ENCODE measurements at places on chromosomes 5 and 9. TPM values are rescaled to one million over a fixed set of nuclear protein-coding genes. Genes with fewer than 3 reads are reported as not detected.
A peak's percentile ranks its signal among the peaks of the same experiment; 100 is the strongest.

Gene MRPL50
- total RNA-seq: 13.2 TPM

Gene GCNT4
- 2.4 TPM for total RNA-seq

Gene ZNF462
- total RNA-seq: 0.40 TPM

Gene LIX1
- not detected for total RNA-seq

Gene ARHGEF37
- 2.0 TPM for total RNA-seq

- no peak for DNase-seq
Observed at GRCh38 chr5:143055596-143056338, 285.6 kb downstream of the ARHGAP26 start.

- no peak for DNase-seq
Observed at GRCh38 chr5:66788556-66788955, 192.4 kb downstream of the MAST4 start.

DNA sequence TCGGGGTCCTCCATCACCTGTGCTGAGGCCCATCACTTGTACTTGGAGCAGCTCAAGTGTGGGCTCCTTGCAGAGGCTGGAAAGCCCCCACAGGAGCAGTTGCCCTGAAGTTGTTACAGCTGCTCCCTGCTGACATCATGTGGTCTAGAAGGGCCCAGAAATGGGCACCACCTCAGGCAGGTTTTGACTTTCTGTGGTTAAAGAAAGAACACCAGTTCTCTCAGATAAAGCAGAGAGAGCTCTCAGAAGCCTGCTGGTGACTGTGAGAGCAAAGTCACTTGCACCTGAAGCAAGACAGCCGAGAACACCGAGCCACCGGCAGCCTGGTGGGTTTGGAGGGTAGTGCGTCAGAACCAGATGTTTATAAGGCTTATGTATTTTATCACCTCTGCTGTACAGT lies 70.4 kb downstream of the MVB12B start:
- peak; percentile 86 for DNase-seq

DNA sequence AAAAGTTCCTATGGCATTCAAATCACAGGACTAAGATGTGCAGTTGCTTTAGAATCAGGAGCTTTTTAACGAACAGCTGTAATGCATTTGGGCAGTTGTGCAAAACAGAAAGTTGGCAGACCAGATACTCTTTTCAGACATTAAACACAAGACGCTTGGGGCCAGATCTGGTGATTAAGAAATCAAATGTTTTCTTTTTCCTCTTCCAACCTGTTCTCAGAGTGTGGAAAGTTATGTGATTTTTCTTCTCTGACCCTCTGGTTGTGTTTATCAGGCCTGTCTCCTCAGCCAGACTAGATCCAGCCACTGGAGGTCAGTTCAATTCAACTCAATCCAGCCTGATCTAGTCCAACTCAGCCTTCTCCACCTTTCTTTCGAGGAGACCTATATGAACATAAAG lies 298.5 kb upstream of the PCSK5 start:
- DNase-seq: no peak

- DNase-seq: no peak
Observed at GRCh38 chr9:116873937-116874914, 187.1 kb downstream of the TRIM32 start.

DNA sequence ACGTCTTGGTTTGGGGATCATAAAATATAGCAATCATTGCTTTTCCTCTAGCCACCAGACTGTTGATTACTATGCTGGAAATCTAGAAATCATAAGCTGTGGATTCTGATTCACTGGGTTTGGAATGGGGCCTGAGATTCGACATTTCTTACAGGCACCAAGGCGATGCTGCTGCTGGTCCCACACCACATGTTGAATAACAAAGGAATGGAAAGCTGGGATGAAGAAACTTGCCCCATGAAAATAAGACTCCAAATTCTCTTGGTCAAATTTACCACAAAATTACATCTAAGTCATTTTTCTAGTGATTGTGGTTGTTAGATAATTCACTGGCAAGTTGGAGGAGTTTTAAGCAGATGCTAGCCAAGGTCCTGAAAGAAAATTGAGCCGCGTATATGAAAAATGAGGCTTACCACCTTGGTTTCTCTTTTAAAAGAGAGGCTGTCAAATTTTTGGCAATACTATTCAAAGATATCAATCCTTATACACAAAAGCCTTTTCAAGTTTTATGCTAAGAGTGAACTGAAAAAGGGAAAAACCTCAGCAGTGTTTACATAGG lies 23.0 kb upstream of the MEIKIN start:
- no peak for DNase-seq

DNA sequence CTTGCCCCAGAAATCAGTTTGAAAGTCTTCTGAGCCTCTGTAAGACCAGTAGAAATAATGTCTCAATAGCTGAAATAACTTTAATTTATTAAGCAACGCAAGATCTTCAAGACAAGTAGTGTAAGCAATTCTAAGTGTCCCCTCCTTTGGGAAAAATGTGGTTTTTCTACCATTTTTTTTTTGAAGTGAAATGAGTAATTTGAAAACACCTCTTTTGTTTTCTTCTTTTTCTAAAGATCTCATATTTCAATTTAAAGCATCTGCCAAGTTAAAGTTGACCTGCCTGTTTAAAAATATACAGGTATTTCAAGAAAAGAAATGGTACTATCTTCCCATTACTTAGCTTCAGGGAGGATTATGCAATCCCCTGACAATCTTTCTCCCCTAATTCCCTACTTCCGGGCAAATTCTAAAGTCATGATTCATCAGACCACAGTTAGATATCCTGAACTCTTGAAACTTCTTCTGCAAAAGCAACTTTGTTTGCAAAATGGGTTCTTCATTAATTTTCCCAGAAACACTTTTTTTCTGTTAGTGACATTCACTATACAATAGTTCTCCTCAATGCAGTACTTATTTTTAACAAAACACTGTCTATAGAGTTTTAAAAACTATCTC lies 7.8 kb upstream of the ANXA1 start:
- DNase-seq: no peak

- no peak for DNase-seq
Observed at GRCh38 chr5:80540691-80541090, 29.4 kb downstream of the ANKRD34B start.

GRCh38 chr9:33165263-33166151 lies 1.6 kb downstream of the B4GALT1 start:
- DNase-seq: peak; percentile 63

DNA sequence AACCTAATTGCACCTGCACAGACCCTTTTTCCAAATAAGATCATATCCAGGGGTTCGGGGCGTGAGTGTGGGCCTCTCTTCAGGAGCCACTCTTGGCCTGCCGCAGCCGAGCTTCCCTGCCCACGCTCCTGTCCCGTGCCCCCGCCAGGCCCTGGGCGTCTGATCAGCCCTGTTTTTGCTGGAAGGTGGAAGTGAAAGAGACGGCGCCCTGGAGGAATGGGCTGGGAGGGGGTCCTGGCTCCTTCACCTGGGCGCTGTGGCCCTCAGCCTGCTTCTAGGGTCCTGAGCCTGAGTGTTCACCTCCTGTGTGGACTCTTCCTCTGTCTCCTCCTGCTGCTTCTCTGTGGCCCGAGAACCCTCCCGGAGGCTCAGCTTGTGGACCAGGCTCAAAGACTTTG lies 11.2 kb upstream of the COL5A1 start:
- no peak for DNase-seq
